ENCODE measurements at places on chromosomes 2 and 18. TPM values are rescaled to one million over a fixed set of nuclear protein-coding genes. Genes with fewer than 3 reads are reported as not detected.

The PDE11A gene
- total RNA-seq = 0.72 TPM

The ERBB4 gene
- 5.5 TPM for total RNA-seq

DNA sequence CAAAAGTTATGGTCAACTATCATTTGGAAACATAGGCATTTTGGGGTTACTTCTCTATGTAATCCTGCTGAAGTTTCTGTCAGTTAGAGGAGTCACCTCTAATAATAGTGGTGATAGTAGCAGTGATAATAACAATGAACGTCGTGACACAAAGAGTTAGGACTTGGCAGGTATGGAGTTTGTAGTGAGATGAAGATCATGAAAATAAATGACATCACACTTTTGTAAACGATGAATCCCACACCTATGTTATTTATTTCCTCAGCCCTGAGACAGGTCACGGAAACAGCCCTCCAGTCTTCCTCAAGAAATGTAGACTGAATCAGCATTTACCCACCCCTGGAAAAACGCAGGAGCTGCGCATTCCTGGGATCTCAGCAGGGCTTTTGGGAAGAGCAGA, 38.8 kb downstream of the TSN start:
- no peak for DNase-seq

GRCh38 chr2:19890104-19890503, 11.7 kb downstream of the TTC32 start:
- no peak for DNase-seq

- DNase-seq = no peak
Observed at GRCh38 chr2:106336737-106337136, 131.5 kb downstream of the RGPD3 start.
